Left hindlimb (tissue), 1 donor: ENCODE measurements at places on chromosomes 11 and 22.
A peak's percentile ranks its signal among the peaks of the same experiment; 100 is the strongest.

DNA sequence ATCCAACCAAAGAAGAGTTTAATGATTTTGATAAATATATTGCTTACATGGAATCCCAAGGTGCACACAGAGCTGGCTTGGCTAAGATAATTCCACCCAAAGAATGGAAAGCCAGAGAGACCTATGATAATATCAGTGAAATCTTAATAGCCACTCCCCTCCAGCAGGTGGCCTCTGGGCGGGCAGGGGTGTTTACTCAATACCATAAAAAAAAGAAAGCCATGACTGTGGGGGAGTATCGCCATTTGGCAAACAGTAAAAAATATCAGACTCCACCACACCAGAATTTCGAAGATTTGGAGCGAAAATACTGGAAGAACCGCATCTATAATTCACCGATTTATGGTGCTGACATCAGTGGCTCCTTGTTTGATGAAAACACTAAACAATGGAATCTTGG is 23.9 kb downstream of the KDM4D start:
- no peak for DNase-seq

DNA sequence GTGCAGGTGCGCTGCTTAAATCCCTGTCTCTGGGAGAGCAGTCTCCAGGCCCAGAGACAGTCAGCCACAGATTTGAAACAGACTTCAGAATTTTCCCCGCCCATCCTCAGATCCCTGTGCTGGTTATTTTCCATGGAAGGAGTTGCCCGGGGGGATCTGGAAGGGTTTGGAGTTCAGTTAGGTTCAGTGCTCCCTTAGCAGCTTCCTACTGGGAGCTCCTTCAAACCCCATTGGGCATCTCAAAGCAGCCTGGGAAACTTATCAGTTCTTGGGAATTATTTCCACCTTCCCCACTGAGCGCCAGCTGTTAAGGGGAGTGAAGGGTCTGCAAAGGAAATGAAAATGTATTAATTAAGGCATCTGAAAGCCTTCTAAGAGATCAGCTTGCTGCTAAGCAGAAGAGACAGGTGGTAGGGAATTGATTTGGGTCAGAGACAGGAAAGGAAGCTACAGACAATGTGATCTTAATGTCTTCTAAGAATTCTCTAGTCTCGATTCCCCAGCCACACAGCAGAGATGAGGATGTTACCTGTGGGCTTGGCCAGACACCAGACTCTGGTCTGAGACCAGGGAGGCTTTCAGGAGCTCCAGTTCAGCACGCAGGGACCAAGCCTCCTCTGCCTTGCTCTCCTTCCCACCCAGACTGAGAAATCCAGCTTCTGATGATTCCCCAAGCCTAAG is 106.2 kb upstream of the TBCEL start:
- no peak for DNase-seq

DNA sequence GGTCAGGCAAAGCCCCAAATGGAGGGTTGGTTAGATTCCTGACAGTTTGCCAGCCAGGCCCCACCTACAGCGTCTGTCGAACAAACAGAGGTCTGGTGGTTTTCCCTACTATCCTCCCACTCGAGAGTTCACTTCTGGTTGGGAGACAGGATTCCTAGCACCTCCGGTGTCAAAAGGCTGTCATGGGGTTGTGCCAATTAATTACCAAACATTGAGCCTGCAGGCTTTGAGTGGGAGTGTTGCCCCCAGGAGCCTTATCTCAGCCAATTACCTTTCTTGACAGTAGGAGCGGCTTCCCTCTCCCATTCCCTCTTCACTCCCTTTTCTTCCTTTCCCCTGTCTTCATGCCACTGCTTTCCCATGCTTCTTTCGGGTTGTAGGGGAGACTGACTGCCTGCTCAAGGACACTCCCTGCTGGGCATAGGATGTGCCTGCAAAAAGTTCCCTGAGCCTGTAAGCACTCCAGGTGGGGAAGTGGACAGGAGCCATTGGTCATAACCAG is 4.7 kb upstream of the TTC36 start:
- no peak for DNase-seq

GRCh38 chr11:85955531-85955930 is 100.3 kb downstream of the CCDC83 start:
- no peak for DNase-seq

DNA sequence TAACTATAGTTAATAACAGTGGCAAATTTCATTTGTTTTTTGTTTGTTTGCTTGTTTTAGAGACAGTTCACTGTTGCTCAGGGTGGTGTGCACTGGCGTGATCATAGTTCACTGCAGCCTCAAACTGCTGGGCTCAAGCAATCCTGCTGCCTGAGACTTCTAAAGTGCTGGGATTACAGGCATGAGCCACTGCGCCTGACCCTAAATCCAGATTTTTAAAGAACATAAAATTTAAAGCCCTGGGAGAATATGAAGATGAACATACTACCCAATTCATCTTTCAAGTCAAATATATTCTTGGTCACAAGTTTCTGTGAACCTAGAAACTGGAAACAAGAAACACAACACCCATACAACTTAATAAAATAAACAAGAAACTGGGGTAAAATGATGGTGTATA is 28.1 kb downstream of the RRAS2 start:
- no peak for DNase-seq

GRCh38 chr11:69535908-69536307 is 54.4 kb downstream of the LINC01488 start:
- DNase-seq = no peak

DNA sequence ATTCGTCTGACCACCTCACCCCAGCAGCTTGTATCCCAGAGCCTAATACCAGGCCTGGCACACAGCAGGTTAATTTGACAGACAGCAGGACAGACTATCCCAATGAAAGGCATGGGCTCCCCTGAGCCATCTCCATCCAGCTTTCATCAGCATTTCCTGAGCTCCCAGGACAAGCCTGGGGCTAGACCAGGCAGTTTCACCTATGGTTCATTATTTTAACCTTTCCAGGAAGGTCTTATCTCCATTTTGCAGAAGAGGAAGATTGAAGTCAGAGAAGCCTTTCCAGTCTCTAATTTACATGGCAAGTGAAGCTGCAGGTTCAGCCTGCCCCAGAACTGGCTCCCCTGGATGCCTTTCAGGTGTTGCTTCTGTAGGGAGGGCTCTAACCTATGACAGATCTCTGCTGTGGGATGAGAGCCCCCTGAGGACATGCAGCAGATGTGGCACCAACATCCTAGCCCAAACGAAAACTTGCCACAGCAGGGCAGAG is 17.0 kb downstream of the ARRB1 start:
- DNase-seq = no peak

DNA sequence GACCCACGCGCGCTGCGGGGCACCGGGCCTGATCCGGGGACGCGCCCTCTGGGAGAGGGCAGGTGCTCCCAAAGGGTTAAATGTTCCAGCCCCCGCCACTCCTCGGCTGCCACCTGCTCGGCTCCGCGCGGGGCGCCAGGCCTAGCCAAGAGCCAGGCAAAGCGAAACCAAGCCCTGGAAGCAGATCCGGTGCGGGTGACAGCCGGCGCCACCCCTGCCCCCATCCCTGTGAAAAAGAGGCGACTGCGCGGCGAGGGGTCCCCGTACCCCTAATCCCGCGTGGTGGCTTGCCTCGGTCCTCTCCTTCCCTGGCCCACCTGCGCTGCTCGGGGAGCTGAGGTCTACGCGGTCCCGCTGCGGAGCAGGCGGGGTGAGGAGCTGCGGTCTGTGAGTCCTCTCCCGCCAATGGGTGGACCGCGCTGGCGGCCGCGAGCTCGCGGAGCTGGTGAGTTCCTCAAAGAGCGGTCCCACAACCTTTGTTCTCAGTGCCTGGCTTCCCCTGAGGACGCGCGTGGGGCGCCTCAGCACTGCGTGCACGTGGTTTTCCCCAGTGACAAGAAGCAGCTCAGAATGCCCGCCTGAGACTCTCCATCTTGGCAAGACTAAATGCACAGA is at the start of gene ME3:
Gene ME3, minus strand, starts transcription at position 610 of the 615 bp plus-strand sequence.
- peak; percentile 71 for DNase-seq
